ENCODE measurements at places on chromosomes 5 and 9. TPM values are rescaled to one million over a fixed set of nuclear protein-coding genes. Genes with fewer than 3 reads are reported as not detected.

The LCN9 gene
- total RNA-seq = not detected

The GRPEL2 gene
- total RNA-seq = 36.4 TPM

The PCDHGB7 gene
- total RNA-seq = 14.8 TPM

The TMEM215 gene
- total RNA-seq = 0.25 TPM

The PFDN1 gene
- total RNA-seq = 45.5 TPM
